ENCODE measurements at places on chromosomes 3 and 15.

DNA sequence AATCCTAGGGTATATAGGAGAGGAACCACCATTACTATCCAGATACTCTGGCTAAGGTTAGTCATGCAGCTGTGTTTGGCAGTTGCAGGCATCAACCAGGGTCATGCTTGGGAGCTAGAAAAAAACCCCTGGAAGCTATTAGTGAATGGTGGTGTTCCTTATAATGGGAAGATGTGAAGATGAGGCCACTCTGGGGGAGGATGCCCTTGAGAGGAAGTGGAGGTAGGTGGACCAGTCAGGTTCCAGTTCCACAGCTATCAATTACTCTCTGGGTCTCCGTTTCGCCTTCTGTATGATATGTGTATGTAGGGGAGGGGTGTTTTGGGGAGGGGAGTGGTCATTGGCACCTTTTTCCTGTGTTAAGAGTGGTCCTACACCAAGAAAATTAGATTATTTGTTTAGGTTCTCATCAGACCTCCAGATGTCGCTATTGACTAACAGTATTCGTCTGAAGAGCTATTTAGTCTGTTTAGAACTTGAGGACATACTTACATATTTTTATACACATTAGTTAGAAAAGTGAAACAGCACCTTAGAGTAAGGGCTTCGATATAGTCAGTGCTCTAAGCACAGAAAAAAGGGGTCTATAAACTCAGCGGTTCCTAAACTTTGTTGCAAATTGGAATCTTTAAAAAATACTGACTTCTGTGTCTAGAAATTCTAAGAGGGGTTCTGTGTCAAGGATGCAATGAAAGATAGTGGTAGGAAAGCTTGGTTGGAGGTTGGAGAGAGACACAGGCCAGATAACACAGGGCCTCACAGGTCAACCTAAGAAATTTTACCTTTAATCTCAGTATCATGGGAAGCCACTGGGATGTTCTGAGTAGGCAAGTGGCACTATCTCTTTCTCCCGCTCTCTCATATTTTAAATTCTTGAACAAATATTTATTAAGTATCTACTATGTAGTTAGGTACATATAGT lies 9.1 kb upstream of the HPS3 start:
- peak; percentile 42 for DNase-seq

GRCh38 chr15:91921188-91921842 lies 67.8 kb downstream of the SLCO3A1 start:
- DNase-seq = no peak

DNA sequence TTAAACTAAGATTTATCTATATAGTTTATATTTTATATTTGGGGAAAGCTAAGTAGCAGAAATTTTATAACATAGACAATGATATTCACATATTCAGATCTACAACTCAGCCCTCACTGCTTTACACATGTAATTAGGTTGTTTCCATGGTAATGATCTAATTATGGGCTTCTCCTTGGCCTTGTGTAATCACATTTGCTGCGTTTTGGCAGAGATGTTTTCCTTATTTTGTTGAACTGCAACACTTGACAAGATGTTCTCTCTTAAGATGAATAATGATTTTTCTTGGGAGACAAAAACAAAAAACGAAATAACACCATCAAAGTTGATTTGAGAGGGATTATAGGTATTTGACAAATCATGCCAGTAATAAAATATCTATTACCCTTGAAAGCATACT lies 635.6 kb upstream of the TBL1XR1 start:
- no peak for DNase-seq

DNA sequence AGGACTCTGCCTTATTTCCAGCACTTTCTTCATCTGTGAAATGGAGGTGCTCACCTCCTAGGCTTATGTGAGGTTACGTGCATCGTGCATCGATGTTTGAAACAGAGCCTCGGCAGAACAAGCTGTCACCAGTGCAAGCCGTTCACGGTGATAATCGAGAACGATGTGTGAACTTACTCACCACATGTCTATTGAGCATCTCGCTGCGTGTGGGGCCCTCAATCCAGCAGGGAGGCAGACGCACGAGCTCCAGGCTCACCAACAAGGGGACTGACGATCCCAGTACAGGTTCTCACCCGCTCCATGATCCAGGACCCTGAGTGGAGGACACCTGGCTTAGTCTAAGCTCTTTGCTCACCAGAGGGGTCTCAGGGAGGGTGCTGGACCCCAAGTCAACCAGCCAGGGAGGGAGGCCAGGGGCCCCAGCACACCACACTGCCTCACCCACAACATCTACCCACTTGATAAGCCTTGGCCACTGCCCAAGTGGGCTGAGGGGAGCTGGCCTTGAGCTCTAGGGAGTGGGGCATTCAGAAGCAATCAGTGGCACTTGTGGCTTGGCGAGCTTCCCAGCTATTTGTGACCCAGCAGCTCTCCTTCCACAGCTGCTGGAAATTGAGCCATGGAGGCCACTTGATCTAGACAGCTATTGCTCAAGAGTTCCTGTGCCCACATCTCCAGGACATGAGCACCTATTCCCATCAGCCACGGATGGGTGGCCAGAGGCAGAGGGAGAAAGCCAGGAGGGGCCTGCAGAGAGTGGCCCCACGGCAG lies 34.4 kb upstream of the SLC6A1 start:
- DNase-seq = no peak

GRCh38 chr15:68697711-68698690 lies 119.2 kb downstream of the CORO2B start:
- DNase-seq = no peak

DNA sequence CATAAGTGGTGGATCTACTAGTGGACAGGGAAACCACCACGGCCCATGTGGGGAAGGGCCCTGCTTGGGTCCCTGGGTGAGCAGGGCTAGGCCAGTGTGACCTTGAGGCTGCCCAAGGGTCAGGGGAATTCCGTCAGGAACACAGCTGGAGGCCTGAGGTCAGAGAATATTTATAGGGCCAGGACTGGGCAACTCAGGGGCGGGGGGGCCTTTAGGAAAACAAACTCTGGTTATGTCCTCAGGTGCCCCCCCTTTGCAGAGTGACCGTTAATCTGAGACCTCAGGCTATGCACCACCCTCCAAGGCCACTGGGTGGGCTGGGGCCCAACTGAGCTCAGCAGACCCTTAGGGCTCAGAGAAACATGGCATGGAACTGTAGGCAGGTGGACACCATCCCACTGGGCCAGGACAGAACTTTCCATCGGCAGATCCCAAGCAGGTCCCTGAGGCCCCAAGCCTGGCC lies 2.5 kb downstream of the TWF2 start:
- DNase-seq = no peak

DNA sequence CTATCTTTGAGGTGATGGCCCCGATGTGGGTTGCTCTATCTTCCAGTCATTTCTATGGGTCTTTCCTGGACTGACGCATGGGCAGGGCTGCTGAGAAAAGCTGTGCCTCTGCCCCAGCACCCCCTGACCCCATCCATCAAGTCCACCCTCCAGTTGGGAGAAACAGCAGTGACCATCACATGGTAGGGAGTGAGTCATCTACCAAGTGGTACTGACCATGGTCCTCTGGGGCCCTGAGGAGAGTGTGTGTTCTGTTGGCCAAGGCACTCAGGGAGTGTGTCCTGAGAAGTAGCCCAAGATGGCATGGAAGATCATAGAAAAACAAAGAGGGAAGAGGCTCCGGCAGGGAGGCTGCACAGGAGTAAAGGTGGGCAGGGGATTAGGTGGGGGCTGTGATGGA lies 1.6 kb upstream of the DNAH1 start:
- DNase-seq = no peak

- DNase-seq = no peak
Observed at GRCh38 chr3:62607287-62608029, 234.1 kb upstream of the FEZF2 start.

- no peak for DNase-seq
Observed at GRCh38 chr3:102353148-102353547, 81.7 kb upstream of the ZPLD1 start.

- no peak for DNase-seq
Observed at GRCh38 chr3:13352621-13353131, 67.4 kb downstream of the NUP210 start.

DNA sequence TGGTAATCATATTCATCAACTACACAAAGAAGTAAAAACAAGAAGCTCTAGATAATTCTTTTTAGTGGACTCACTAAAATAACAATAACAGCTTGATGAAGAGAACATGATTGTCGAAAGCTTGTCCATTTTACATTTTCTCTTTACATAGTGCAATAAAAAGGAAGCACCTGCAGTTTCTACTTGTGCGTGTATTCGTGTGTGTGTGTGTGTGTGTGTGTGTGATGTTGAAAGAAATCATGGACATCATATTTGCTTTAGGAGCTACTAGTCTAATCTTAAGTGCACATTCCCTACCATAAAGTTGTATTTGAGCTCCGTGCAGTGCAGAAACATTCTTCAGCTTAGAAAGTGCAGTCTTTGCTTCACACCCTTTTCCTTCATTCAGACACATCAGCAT lies 288.8 kb downstream of the ZBTB20 start:
- DNase-seq = no peak

DNA sequence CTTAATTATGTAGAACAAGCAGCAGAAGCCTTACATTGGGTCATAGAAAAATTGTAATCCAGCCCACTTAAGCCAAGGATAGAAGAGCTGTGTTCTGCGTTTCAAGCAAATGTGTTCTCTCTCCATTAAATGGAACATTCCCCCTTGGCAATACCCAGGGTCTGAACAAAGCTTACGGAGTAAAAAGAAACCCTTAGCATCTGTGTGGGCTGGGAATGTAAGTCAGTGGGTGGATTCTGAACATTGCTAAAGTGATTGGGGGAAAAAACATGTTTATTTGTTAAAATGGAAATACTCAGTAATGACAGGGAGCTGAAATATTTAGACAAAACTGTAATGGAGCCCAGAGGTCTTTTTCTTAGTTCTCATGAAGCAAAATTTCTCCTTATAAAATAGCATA lies 147.4 kb downstream of the DUT start:
- DNase-seq = no peak

DNA sequence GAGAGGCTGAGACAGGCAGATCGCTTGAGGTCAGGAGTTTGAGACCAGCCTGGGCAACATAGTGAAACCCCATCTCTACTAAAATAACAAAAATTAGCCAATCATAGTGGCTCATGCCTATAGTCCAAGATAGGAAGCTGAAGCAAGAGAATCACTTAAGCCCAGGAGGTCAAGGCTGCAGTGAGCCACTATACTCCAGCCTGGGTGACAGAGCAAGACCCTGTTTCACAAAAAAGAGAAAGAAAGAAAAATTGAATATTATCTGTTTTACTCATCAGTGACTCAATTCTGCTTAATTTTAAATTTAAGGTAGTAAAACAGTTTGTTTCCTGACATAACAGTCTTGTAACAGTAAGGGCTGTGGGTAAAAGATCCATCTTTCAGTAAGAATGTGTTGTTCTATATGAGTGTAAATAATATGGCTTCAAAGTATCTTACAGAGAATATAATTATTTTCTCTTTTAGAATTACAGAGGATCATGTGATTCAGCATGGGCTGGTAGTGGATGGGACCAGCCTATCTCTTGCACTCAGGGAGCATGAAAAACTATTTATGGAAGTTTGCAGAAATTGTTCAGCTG lies 85.8 kb downstream of the ATP11B start:
- DNase-seq = no peak

Measured in HEK293T (cell line).